ENCODE measurements at places on chromosomes 6 and 20. TPM values are rescaled to one million over a fixed set of nuclear protein-coding genes. Genes with fewer than 3 reads are reported as not detected.

DNA sequence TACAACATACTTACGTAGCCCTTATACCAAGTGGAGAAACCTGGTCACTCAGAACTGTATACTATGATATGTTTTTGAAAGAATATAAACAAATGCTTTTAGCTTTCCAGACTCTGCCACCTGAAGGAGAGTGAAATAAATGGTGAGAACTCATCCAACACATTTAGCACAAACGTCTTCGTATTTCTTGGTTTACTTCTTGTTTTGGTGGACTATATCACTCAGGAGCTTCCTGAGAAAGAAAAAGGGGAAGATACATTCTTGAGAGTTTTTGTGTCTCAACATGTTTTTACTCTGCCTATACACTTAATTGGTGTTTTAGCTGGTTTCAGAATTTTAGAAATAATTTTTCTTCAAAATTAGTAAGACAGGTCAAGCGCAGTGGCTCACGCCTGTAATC, 19.4 kb upstream of the CTAGE9 start:
- no peak for DNase-seq

The ZSCAN26 gene
- 25.5 TPM for total RNA-seq

- no peak for DNase-seq
These were observed 16.2 kb downstream of the L3MBTL3 start for GRCh38 chr6:130034378-130035146.

DNA sequence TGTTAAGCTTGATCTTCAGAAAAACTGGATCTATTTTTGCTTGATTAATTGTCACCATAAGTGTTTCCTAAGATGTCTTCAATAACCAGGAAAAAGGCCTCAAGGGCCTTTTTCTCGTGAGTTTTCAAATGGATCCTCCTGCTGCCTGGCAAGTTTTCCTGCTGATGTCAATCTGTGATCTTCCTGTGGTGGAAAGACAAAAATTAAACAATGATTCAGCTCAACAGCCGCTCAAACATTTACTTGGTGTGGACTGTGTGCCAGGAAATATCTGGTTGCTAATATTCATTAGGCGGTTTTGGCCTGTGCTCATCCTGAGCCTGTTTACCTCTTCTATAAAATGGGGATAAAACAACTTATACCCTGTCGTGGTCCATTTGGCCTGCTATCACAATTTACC, 35.4 kb upstream of the SSTR4 start:
- no peak for DNase-seq

DNA sequence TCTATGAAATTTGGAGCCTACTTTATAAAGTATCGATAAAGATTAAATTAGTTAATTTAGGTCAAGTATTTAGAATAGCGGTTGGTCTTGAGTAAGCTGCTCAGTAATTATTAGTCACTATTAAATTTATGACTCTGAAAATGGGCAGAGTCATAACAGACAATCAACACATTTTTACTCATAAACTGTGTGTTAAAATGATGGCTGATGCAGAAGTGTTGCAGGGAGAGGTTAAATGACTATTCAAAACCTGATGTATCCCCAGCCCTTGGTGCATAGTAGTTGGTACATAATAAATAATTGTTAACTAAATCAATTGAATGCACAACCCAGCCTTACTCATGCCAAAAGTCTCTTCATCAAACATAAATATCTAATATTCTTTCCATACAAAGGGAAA, 30.6 kb downstream of the HIVEP2 start:
- DNase-seq: no peak

DNA sequence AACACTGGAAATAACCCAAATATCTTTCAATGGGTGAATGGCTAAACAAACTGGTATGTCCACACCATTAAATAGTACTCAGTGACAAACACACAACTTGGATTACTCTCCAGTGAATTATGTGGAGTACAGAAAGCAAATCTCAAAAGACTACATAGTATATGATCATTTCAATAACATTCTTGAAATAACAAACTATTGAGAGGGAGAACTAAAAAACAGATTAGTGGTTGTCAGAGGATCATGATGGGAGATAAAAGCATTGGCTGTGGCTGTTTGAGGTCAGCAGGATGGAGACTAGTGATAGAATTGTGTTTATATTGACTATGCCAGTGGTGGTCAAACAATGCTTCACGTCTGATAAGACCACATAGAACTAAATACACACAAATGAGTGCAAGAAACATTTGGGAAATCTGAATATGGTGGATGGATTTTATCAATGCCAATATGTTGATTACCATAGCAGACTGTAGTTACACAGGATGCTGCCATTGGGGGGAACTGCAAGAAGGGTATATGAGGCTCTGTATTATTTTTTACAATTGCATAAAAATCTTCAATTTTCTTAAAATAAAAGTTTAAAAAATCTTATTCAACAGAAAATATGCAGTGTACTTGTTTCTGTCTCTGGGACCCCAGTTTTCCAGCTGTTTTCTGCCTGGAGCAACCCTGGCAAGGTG, 242.0 kb downstream of the TBXT start:
- DNase-seq: no peak

- no peak for DNase-seq
These were observed 155.7 kb upstream of the PRSS16 start for GRCh38 chr6:27091661-27092315.

DNA sequence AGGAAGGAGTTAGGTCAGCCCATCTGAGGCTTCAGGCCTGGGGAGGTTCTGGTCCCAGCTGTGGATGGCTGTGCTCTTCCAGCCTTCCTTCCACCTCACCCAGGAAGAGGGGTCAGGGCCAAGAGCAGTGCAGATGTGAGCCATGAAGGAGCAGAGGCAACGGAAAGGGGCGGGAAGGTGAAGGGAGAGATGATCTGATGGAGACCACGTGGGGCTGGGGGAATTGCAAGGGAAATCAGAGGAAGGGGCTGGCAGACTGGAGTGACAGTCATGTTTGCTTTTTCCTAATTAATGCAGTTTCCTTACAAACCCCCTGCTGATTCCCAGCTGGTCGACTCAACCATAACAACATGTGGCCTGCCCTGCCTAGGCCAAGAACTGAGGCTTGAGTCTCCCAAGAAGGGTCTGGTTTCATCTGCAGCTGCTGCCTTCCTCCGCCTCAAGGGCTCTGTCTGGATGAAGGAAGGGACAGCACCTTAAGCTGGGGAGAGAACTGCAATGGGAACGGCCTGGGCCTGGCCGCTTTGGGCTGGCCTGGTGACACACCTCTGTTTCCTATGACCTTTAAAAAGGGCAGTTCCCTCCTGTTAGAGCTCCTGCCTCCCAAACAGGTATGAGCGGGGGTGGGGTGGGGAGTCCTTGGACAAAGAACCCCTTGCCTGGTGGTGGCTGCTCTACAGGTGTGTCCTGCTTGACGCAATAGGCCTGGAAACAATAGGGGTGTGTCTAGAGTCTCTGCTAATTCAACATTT, 7.8 kb upstream of the MRPS18A start:
- DNase-seq: no peak

GRCh38 chr20:45863543-45864470, 6.4 kb downstream of the ZSWIM3 start:
- no peak for DNase-seq

DNA sequence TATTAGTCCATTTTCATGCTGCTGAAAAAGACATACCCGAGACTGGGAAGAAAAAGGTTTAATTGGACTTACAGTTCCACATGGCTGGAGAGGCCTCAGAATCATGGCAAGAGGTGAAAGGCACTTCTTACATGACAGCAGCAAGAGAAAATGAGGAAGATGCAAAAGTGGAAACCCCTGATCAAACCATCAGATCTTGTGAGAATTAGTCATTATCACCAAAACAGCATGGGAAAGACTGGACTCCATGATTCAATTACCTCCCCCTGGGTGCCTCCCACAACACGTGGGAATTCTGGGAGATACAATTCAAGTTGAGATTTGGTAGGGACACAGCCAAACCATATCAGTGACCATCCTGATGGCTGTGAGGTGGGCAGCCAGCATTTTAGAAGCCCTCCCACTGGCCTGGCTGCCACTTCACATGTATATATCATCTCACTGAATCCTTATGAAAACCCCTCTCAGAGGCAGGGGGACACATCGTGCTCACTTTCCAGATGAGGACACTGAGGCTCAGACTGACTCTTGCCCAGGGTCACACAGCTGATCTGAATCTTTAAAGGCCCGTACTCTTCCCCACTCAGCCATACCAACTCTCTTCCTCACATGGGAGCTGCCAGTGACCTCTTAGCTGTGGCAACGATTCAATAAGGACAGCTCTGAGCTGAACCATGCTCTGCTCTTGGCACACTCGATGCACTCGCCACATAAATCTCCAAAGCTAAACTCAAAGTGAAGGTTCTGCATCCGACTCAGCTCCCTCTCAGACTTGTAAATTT, 25.7 kb downstream of the BMP7 start:
- DNase-seq: no peak

DNA sequence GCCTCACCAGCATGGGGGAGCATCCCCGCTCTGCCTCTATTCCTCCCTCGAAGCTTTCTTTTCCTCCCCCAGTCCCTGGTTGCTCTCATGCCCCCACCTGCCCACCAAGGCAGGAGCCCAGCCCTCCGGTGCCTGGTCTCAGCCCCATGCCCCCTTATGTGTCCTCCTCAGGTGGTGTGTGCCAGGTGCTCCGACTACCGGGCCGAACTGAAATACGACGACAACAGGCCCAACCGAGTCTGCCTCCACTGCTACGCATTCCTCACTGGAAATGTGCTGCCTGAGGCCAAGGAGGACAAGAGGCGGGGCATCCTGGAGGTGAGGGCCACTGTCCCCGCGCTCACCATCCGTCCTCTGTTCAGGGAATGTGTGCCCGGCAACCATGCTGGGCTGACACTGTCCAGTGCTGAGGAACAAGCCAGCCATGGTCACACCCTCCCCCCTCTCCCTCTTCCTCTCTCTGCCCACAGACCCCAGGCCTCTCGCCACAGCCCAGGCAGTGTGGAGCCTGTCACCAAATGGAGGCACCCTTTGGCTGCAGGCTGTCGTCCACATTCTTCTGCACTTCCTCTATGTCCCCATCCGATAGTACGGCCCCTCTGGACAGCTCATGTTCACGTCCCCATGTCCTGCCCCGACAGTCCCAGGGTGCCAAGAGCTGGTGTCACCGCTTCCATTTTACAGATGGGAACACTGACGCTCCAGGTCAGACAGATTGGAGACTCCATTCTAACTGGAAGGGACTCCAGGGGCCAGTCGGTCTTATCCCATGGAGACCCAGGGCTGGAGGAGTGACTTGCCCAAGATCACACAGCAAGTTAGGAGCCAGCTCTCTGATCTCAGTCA, 20.4 kb downstream of the FGD2 start:
- no peak for DNase-seq

DNA sequence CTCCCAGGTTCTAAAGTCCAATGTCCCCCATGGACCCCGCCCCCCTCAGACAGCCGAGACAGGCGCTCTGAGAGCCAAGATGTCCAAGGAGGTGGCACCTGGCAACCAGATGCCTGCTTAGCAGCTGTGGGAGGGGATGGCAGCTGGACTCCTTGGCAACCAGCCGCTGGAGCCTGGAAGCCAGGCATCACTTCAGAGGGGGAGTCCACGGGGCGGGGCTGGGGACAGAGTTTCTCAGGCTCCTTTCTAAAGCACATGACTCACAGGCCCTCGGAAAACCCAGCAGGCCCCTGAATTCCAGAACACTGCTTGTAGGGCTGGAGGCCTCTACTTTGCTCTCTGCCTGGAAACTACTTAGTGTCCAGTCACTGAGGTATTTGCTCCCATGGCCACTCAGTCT, 51.5 kb downstream of the PREX1 start:
- no peak for DNase-seq

- no peak for DNase-seq
These were observed 65.4 kb downstream of the MTFR2 start for GRCh38 chr6:136184738-136185137.

The SH3BGRL2 gene
- total RNA-seq: 28.8 TPM

GRCh38 chr6:235763-236360, 56.4 kb upstream of the DUSP22 start:
- no peak for DNase-seq

DNA sequence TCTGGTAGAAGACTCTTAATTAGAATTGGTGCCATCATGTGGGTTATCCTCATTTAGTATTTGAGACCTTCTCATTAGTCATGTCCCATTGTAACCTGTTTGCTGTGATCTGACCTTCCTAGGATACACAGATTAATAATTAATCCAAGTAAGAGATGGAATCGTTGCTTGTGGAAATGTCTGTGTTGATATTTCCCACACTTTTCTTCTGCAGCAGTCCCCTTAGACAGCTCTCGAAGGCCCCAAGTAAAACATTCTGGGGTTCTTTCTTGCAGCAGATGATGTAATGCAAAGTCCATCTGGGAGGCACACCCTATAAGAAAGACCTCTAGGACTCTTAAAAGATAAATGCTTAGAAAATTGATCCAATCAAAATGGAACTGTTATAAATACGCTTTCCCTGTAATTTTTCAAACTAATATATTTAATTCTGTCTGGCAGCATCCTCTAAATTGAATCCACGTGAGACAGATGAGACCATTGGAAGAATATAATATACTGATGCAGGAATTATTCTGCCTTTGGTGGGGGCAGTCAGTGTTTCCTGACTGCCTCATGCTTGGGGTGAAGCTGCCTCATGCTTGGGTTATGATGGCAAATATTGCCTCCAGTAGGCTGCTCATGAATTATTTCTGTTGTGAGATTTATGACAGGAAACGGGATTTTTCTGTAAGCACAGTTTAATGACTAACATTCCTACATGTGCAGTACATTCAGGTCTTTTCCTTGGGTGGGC, 54.5 kb upstream of the ARMC2 start:
- DNase-seq: no peak

DNA sequence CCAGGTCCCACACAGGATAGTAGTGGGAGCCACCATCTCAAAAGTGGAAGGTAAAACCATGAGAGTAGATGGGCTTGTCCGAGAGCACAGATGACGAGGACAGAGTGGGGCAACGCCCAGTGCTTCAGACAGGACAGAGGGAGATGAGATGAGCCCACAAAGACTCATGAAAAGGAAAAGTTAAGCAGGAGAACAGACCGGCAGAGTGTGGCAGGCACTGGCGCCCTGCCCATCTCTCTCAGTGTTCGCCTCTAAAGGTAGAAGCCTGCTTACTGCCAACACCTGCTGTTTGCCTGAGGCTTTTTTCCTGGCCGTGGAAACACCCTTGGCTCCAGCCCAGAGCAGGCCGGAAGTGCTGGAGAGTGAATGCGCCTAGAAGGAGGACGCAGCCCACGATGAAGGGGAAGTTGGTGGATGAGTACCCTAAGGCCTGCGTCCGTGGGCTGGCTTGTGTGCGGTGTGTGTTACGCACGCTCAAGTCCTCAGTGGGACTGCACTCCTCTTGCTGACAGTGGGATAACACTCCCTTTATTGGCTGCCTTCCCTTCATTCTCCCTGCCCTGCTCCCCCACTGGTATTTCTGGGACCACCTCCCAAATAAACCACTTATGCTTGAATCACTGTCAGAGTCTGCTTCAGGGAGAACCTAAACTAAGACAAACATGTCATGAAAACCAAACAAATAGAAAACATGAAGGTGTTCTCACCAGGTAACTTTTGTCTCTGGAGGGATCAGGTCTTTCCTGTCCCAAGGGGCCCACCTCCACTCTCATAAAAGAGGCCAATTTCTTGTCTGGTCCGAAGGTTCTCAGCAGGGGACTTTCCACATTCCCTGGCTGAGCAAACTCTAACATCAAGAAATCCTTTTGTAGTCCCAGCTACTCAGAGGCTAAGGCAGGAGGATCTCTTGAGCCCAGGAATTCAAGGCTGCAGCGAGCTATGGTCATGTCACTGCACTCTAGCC, 9.1 kb upstream of the FOXP4 start:
- DNase-seq: no peak

Data from sigmoid colon (tissue), 7 donors.